ENCODE measurements at places on chromosomes 4 and X.

DNA sequence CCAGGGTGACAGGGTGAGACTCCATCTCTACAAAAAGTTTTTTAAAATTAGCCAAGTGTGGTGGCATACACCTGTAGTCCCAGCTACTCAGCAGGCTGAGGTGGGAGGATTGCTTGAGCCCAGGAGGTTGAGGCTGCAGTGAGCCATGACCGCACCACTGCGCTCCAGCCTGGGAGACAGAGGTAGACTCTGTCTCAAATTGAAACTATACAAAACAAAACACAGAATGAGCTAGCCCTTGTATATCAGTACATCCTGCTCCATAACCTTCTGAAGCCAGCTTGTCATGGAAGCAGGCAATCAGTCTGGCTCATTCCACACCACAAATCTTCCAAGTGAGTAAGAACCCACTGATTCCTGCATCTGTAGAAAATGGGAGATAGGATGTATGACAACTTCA is 49.0 kb downstream of the CD99L2 start:
- no peak for DNase-seq

DNA sequence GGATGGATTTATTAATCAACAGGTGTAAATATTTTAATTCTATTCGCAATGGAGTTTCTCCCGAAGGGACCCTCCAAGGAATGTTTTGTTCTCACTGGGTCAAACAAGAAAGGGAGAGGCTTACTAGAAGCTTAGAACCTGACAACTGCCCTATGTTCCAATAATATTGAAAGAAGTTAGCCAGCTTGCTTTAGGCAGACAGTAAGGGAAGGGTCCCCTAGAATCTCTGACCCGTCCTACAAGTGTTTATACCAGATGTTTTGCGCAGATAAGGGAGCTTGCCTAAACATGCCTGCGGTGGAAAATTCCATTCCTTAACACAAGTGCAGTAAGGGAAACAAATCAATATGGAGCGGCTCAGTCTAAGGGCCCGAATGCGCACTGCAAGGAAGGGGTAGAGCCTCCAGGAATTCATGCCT is 17.7 kb downstream of the IL21 start:
- DNase-seq: no peak

- no peak for DNase-seq
Observed at GRCh38 chr4:2742823-2743517, 13.2 kb downstream of the TNIP2 start.

- DNase-seq: no peak
Observed at GRCh38 chr4:26871611-26872010, 11.0 kb downstream of the STIM2 start.

- DNase-seq: no peak
Observed at GRCh38 chrX:8254401-8254800, 83.3 kb upstream of the VCX2 start.

- no peak for DNase-seq
Observed at GRCh38 chr4:13907255-13907751, 279.8 kb upstream of the BOD1L1 start.

GRCh38 chr4:72375073-72375736 is 193.8 kb downstream of the ADAMTS3 start:
- DNase-seq: no peak

GRCh38 chrX:85591536-85591935 is 212.1 kb upstream of the POF1B start:
- no peak for DNase-seq

DNA sequence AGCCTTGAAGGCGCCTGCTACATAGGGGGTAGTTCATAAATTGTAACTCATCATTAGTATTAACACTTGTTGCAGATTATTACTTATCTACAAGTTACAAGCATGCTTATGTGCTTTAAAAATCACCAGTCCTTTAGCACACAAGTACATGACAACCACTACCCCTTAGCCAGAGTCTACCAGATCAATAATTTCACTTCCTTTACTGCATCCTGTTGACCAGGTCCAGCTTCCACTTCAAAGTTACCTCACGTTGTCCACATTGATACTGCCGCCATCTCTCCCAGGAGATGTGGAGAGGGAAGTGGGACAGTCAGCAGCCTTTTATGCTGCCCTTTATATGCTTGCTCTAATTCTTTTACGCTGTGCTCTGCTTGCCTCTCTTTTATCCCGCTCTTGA is 231.3 kb upstream of the CXXC4 start:
- no peak for DNase-seq

GRCh38 chrX:134849390-134849789 is 141.4 kb upstream of the SMIM10 start:
- no peak for DNase-seq

GRCh38 chr4:1516881-1517480 is 110.7 kb upstream of the NKX1-1 start:
- no peak for DNase-seq

- no peak for DNase-seq
Observed at GRCh38 chr4:177446586-177446985, 4.3 kb upstream of the AGA start.

DNA sequence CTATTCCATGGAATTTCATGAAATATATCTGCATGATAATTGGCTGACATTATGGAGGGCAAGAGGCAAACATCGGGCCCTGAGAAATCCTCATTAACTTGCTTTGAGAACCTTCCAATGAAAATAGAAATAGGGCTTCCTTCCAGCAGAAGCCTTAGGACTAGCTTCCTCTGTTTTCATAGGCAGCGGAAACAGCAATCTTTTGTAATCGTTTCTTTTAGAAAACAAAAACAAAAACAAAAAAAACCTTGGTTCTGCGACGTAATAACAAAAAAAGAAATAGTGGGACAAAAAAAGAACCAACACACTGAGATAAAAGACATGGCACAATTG is 62.9 kb downstream of the GEMIN8 start:
- no peak for DNase-seq

- DNase-seq: no peak
Observed at GRCh38 chrX:70479247-70479921, 34.7 kb downstream of the DLG3 start.

- peak; percentile 11 for DNase-seq
Observed at GRCh38 chrX:85084770-85085393, 81.2 kb downstream of the APOOL start.

Measured in AML-193 (cell line).